Activated CD8-positive, alpha-beta T cell treated with anti-CD3 and anti-CD28 coated beads for 36 hours (primary cell): ENCODE measurements at places on chromosomes 3 and 15.

DNA sequence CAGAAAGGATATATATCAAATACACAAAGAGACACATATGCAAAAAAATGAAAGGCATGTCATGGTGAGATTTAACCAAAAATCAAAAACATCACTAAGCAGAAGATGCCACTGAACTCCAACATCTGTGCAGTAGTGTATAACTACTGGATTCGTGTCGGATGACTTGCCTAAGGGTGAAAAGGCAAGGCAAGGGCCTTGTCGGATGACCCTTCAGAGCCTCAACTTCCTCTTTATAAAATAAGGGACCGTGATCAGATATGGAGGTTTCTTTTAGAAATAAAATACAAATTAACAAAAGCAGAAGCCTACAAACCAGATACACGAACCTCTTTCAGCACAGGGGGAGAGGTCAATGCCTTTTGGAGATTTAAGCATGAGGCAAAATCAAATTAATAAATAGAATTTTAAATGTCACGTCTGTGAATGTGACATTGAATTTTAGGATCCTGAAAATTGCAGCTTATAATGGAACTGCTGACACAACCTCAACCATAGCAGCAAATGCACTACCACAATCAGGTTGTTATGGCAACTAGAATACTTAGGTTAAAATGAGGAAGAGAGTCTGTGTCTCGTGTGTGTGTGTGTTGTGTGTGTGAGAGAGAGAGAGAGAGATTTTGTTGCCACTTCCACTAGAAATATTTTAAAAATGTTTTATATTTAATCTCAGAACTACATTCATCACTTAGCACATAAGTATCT lies 8.3 kb upstream of the CHRM5 start:
- no peaks in the 10 kb centered on the region for H3K27me3 ChIP-seq
- H3K36me3 ChIP-seq: no peaks in the 10 kb centered on the region
- no peak overlapping the region for H3K27ac ChIP-seq
- DNase-seq: no peak

DNA sequence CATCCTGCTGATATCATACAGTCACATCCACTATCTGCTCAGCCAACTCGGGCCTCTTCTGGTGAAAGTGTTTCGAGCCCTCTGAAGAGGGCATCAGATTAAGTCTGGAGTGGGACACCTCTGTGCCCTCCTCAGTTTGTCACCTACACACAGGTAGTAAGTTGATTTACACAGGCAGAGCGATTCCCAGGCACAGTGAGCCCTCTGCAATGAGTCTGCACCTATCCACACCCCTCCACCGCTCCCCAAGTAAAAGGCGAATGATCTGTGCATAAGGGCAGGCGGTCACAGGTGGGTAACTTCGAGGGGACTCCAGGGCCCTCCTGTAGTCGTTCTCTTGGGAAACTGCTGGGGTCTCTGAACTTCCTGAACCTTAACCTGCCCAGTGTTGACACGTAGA lies 152.0 kb downstream of the ATP10A start:
- DNase-seq: no peak
- no peak overlapping the region for H3K4me3 ChIP-seq
- H3K27ac ChIP-seq: no peak overlapping the region
- no peaks in the 10 kb centered on the region for H3K27me3 ChIP-seq
- H3K4me1 ChIP-seq: no peaks in the 10 kb centered on the region
- H3K36me3 ChIP-seq: no peaks in the 10 kb centered on the region

GRCh38 chr3:25572919-25573385 lies 91.8 kb downstream of the TOP2B start:
- no peak overlapping the region for H3K4me3 ChIP-seq
- H3K36me3 ChIP-seq: no peaks in the 10 kb centered on the region
- no peaks in the 10 kb centered on the region for H3K4me1 ChIP-seq
- H3K27ac ChIP-seq: no peak overlapping the region
- DNase-seq: no peak
- no peaks in the 10 kb centered on the region for H3K27me3 ChIP-seq

GRCh38 chr3:65893631-65894030 lies 145.1 kb downstream of the MAGI1 start:
- H3K27me3 ChIP-seq: no peaks in the 10 kb centered on the region
- H3K36me3 ChIP-seq: no peaks in the 10 kb centered on the region
- no peak for DNase-seq
- H3K4me3 ChIP-seq: no peak overlapping the region
- H3K4me1 ChIP-seq: no peaks in the 10 kb centered on the region

GRCh38 chr15:48868023-48868422 lies 9.9 kb upstream of the EID1 start:
- H3K4me1 ChIP-seq: no peaks in the 10 kb centered on the region
- H3K27me3 ChIP-seq: peaks cover 6% of the 10 kb centered on the region
- H3K27ac ChIP-seq: no peak overlapping the region
- DNase-seq: no peak
- H3K36me3 ChIP-seq: no peaks in the 10 kb centered on the region
- no peak overlapping the region for H3K4me3 ChIP-seq

- DNase-seq: no peak
- H3K4me3 ChIP-seq: peak overlapping the region; percentile 67
- H3K27ac ChIP-seq: peak overlapping the region; percentile 46
- H3K27me3 ChIP-seq: no peaks in the 10 kb centered on the region
Observed at GRCh38 chr3:128845119-128845777, 34.2 kb upstream of the ACAD9 start.

DNA sequence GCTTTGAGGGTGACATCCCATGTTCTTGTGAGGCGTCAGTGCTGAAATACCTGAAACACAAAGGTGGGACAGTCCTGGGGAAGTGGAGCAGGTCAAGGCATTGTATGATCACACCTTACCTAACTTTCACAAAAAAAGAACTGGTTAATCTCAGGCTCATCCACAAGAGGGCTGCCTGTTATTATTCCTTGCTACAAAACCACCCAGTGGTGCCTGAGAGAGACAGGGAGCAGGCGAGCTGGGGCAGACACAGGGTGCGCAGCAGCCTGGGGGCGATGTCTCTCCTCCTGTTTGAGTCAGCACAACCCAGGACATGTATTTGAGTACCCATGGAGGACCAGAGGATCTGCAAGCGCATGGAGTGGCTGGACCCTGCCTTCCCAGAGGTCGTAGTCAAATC lies 316.8 kb upstream of the ATP10A start:
- H3K27me3 ChIP-seq: no peaks in the 10 kb centered on the region
- no peaks in the 10 kb centered on the region for H3K4me1 ChIP-seq
- no peak overlapping the region for H3K4me3 ChIP-seq
- no peak overlapping the region for H3K27ac ChIP-seq
- DNase-seq: no peak
